Stimulated activated CD4-positive, alpha-beta T cell treated with anti-CD3 and anti-CD28 coated beads, Interleukin-2, amount 100 ng/mL, for 4 hours (primary cell): ENCODE measurements at places on chromosomes 4 and X.

GRCh38 chr4:162347156-162347841, 183.5 kb upstream of the FSTL5 start:
- no peak for DNase-seq

DNA sequence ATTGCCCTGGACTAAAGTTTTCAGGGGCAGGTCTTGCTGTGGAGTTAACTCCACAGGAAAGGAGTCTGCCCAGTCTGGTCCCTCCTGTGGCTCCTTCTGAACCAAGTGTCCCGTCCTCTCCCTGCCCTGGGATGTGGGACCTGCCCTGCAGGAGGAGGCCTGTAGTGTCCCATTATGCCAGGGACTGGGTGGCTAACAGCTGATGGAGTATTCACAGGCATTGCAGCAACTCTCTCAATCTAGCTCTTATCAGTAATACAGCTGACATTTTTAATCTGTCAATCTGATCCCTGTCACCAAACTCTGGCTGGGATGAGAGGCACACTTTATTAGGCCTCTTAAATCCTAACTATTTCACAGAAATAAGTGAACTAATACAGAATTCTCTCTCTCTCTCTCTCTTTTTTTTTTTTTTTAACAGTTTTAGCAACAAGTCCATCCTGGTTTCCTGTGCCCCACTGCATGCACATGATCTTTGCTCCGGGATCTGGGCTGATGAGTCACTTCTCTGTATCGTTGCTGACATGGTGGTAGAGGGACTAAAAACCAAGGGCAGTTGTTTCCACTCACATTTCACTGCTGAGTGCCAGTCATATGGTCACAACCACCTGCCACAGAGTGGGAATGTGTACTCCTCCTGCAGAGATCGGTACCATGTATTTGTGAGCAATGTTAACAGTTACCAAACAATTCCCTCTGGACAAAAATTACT, 39.1 kb downstream of the HAND2 start:
- DNase-seq: no peak

GRCh38 chr4:4574052-4574451, 32.2 kb upstream of the STX18 start:
- no peak for DNase-seq

DNA sequence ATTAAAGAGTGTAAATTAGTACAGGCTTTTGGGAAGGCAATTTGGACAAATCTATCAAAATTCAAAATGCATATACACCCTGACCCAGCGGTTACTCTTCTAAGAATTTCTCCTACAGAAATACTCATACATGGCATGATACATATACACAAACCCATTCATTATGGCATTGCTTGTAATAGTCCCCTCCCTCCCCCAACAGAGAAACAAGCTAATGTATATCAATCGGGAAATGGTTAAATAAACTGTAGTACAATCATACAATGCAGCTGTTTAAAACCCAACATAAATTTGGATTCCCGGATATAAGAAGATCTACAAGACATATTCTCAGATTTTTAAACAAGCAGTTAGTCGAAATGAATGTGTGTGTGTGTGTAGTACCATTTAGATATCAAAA, 808 bp downstream of the HUWE1 start:
- DNase-seq: no peak

- DNase-seq: no peak
Measured at GRCh38 chr4:75011131-75011795, 78.3 kb downstream of the PARM1 start.
